Adrenal gland (tissue), 19 donors: ENCODE measurements at places on chromosomes 11 and 22. TPM values are rescaled to one million over a fixed set of nuclear protein-coding genes. Genes with fewer than 3 reads are reported as not detected.

Gene FIBIN
- 1.9 TPM for polyA plus RNA-seq

Gene TBX10
- polyA plus RNA-seq, result not detected

Gene TESMIN
- polyA plus RNA-seq, result 1.8 TPM

Gene MRGPRE
- polyA plus RNA-seq, result not detected

Gene MIOX
- polyA plus RNA-seq, result not detected

Gene NUDT8
- 14.0 TPM for polyA plus RNA-seq

Gene MICAL2
- polyA plus RNA-seq, result 8.7 TPM

Gene LRRC10B
- polyA plus RNA-seq, result 1.1 TPM

Gene SPDYC
- polyA plus RNA-seq, result not detected

Gene SOX10
- polyA plus RNA-seq, result 3.8 TPM

Gene FOLR3
- 0.95 TPM for polyA plus RNA-seq

Gene GNG3
- 4.1 TPM for polyA plus RNA-seq
